Activated CD4-positive, alpha-beta memory T cell treated with anti-CD3 and anti-CD28 coated beads, Interleukin-2, amount 10 ng/mL, durations not matched to agents 7 days and 5 days (primary cell): ENCODE measurements at places on chromosomes 3 and 15. TPM values are rescaled to one million over a fixed set of nuclear protein-coding genes. Genes with fewer than 3 reads are reported as not detected.

DNA sequence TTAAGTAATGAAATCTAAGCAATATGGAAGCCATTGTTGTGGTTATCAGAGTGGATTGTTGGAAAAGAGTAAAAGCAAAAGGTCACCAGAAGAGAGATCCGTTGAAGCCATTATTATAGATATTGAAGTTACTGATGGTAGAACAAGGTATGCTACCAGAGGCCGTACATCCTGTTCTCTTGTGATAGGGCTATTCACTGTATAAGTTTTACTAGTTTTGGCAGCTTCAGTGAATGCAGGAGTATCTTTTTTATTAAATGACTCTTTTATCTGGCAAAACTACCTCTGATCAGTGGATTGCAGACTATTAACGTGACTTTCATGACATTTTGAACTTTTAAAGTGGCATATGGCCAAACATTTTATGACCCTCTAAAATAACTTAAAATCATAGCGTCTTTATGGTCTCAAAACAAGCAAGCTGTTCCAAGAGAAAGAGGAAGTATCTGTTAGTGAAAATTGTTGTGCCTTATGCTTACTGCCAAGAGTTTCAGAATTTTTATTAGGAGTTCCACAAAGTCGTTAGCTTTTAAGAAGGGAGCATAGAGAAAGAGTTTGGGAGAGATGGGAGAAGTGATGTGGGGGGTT is 102.9 kb downstream of the LRRC49 start:
- peaks cover 4% of the 10 kb centered on the region for H3K27me3 ChIP-seq
- H3K4me3 ChIP-seq = no peak overlapping the region
- no peaks in the 10 kb centered on the region for H3K4me1 ChIP-seq
- no peak overlapping the region for H3K27ac ChIP-seq
- DNase-seq = no peak

GRCh38 chr15:70726753-70727152 is 36.6 kb downstream of the UACA start:
- H3K27me3 ChIP-seq = peaks cover 21% of the 10 kb centered on the region
- H3K4me3 ChIP-seq = no peak overlapping the region
- no peak overlapping the region for H3K27ac ChIP-seq
- no peaks in the 10 kb centered on the region for H3K36me3 ChIP-seq

DNA sequence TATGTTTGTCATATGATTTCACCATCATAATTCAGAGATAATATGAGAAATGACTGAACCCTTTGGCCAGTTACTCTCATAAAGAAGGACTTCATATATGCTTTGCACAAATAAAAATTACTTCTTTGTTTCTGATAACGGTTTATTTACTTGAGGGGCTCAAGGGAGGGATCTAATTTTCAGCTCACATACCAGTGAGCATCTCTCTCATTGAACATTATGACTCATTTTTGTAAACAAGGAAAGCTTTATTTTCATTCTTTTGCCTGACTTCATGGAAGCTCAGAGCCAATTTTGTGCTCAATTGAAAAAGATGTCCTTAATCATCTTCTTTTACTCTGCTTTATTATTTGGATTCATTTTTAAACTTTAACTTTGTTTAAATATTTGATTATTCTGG is 5.8 kb downstream of the NLGN1 start:
- H3K4me3 ChIP-seq = no peak overlapping the region
- no peak for DNase-seq
- H3K36me3 ChIP-seq = no peaks in the 10 kb centered on the region
- no peak overlapping the region for H3K27ac ChIP-seq
- H3K27me3 ChIP-seq = peaks cover 15% of the 10 kb centered on the region

The ZNF80 gene
- total RNA-seq = 0.35 TPM

The PXK gene
- total RNA-seq = 50.7 TPM

The ETV5 gene
- 2.5 TPM for total RNA-seq

The TIGIT gene
- total RNA-seq = 30.4 TPM
